GM12865 (cell line): ENCODE measurements at places on chromosomes 16 and 17.

DNA sequence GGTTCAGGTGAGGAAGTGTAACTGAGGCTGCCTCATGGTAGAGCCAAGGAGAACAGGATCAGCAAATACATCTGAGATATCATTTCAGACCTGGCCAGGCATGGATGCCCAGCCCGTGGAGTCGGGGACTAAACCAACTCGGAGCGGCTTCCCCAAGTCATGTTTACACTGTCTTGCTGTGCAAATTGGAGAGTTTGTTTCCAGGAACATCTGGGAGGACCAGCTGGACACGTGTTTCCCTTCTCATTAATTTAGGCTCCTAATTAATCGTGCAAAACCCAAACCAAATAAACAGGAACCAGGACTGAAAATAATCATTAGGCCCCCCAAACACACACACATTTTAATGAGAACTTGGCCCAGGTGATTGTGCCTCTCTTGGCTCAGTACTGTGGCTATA is 70.9 kb upstream of the SALL1 start:
- DNase-seq, result no peak

GRCh38 chr16:81843683-81844082 is 64.6 kb downstream of the PLCG2 start:
- no peak for DNase-seq

- DNase-seq, result no peak
Observed at GRCh38 chr16:60432472-60432871, 1603.8 kb downstream of the CDH8 start.

DNA sequence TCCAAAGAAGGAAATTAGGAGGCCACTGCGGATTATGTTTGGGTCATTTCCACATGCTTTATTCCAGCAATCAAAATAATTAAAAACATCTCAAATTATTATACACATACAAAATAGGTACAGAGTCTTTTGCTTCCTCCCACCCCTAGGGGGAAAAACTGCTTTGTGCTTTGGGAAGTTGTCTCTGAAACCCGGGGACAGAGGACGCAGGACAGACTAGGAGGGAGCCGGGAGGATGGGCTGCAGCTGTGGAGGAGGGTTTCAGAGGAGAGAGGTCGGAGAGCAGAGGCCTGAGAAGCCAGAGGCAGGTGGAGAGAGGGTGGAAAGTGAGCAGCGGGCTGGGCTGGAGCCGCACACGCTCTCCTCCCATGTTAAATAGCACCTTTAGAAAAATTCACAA is 17.4 kb downstream of the COL1A1 start:
- DNase-seq, result no peak

- DNase-seq, result no peak
Observed at GRCh38 chr16:88019821-88020515, 68.7 kb downstream of the BANP start.

DNA sequence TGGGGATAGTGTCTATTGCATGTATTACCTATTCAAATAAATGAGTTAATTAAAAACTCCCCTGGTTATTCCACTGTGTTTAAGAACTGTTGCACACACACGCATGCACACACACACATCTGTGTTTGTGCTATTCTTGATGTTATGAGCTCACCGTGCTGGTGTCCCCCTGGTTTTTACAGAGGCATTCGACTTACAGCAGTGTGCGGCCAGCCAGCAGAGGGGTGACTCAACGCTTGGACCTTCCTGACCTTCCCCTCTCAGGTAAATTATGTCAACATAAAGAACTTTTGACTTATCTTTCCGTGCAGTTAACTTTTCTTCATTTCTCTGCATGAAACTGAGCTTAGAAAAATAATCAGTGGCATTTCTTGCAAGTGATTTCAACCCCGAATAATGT is 214.0 kb downstream of the LGALS9B start:
- no peak for DNase-seq

GRCh38 chr16:30149250-30149930 is 26.4 kb upstream of the MAPK3 start:
- no peak for DNase-seq

GRCh38 chr17:22337467-22337866 is 645.1 kb downstream of the KCNJ18 start:
- DNase-seq, result no peak

- DNase-seq, result peak; percentile 94
Observed at GRCh38 chr16:30184096-30184890, 891 bp downstream of the CORO1A start.

- no peak for DNase-seq
Observed at GRCh38 chr17:72177738-72178137, 56.9 kb downstream of the SOX9 start.

DNA sequence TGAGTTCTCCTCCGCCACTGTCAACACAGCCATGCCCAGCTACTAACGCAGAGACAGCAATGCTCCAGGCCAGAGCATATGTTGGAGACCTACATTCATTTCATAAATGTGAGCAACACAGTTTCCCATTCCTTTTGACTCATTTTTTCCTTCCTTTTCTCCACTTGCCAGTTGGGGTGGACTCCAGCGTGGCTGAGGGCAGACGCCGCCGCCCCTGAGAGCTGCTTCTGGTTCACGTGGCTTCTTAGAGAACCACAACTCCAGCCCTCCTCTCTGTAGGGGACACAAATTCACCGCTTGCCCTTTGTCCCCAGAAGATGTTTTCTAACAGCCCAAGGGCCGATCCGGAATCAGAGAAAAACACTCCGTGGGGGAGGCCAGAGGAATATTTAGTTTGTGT is 45.8 kb upstream of the ZCCHC14 start:
- DNase-seq, result no peak

- no peak for DNase-seq
Observed at GRCh38 chr17:74149597-74150427, 53.7 kb upstream of the RPL38 start.

DNA sequence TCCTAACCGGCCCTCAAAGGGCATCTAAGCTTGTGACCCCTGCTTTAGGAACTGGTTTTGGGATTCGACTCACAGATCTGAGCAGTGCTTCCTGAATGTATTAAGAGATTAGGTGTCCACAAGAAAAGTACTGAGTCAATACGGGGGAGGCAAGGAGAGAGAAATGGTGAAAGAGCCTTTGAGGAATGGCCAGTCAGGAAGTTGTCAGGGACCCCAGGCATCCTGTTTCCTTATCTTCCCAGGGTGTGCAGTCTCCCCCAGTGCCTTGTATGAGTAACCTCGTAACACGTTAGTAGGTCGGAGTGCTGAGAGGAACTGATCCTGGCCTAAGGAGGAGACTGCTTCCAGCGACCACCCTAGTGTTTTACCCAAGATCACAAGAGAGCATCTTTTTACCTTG is 16.4 kb upstream of the TMED6 start:
- no peak for DNase-seq

DNA sequence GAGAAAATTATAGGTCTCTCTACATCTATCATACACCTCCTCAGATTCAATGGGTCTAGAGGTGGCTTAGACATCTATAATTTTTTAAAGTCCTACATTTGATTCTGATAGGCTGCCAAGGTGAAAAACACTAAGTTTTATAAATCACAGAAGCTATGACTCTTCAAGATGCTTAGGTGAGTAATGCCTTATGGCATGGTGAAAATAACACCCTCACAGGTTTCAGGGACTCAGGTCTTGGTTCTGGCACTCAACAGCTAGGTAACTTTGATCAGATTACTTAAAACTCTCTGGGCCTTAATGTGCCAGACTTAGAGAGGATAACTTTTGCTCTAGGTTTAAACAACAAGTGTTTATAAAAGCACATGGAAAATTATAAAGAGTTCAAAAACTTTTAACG is 2.0 kb upstream of the COX10 start:
- DNase-seq, result no peak

DNA sequence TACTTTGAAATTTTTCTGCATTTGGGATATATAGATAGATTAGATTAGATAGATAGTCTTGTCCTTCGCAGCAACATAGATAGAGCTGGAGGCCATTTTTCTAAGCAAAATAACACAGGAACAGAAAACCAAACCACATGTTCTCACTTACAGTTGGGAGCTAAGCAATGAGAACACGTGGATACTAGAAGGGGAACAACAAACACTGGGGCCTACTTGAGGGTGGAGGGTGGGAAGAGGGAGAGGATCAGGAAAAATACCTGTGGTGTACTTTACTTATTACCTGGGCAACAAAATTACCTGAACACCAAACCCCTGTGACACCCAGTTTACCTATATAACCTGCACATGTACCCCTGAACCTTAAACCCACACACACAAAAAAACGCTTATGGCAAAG is 14.3 kb downstream of the PRKAR1A start:
- no peak for DNase-seq

DNA sequence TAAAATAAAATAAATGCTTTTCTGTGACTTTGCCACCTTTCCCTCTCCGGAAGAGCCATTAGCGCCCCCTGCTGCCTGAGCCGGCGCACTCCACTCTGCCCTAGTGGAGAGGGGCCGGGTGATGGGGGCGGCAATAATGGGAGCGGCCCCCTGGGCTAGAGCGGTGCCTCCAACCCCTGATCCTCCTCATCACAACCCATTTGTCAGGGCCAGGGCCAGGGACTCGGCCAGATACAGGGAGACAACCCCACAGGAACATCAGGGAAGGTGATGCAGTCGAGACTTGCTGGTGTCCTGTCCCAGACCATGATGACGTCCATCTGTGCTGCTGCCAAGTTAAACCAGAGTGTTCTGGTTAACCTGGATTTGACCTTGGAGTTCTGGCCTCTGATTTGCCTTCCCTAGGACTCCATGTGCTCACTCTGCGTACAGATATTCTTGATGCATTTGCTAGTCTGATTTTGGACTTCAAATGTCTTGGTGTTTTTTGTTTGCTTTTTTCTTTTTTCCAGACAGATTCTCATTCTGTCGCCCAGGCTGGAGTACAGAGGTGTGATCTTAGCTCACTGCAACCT is 46.1 kb upstream of the BPTF start:
- DNase-seq, result peak; percentile 60

GRCh38 chr17:77140878-77141767 is at the start of gene SEC14L1:
Gene SEC14L1, plus strand, starts transcription at chr17:77140969. Its CDS starts 2,628 bp downstream, at chr17:77143597.
- peak; percentile 75 for DNase-seq

DNA sequence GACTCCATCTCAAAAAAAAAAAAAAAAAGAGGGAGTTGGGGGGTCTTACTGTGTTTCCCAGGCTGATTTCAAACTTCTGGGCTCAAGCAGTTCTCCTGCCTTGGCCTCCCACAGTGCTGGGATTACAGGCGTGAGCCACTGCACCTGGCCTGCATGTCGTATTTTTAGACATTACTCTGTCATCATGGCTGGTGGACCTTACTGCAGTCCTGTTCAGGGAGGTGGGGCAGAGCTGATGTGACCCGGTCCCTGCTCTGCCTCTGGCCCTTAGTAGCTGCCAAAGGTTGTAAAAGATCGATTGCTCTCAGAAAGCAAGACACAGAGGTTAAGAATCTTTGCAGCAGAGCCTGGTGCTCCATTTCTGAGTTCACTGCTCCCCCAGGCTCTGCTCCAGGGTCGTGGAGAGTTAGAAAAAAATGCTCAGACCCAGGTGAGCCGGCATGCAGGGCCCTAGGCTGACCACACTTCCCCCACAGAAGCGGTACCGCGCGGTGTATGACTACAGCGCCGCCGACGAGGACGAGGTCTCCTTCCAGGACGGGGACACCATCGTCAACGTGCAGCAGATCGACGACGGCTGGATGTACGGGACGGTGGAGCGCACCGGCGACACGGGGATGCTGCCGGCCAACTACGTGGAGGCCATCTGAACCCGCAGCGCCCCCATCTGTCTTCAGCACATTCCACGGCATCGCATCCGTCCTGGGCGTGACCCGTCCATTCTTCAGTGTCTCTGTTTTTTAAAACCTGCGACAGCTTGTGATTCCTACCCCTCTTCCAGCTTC is 7.1 kb upstream of the LASP1NB start:
- DNase-seq, result no peak

DNA sequence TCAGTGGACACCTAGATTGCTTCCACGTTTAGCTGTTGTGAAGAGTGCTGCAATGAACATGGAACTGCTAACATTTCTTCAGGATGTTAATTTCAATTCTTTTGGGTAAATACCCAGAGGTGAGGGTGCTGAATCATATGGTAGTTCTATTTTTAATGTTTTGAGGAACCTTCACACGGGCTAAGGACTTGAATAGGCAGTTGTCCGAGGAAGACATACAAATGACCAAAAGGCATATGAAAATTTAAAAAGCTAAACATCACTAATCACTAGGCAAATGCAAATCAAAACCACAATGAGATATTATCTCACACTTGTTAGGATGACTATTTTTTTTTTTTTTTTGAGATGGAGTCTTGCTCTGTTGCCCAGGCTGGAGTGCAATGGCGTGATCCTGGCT is 173.3 kb downstream of the PRKCB start:
- DNase-seq, result no peak

- no peak for DNase-seq
Observed at GRCh38 chr17:37098910-37099664, 150.3 kb downstream of the AATF start.

DNA sequence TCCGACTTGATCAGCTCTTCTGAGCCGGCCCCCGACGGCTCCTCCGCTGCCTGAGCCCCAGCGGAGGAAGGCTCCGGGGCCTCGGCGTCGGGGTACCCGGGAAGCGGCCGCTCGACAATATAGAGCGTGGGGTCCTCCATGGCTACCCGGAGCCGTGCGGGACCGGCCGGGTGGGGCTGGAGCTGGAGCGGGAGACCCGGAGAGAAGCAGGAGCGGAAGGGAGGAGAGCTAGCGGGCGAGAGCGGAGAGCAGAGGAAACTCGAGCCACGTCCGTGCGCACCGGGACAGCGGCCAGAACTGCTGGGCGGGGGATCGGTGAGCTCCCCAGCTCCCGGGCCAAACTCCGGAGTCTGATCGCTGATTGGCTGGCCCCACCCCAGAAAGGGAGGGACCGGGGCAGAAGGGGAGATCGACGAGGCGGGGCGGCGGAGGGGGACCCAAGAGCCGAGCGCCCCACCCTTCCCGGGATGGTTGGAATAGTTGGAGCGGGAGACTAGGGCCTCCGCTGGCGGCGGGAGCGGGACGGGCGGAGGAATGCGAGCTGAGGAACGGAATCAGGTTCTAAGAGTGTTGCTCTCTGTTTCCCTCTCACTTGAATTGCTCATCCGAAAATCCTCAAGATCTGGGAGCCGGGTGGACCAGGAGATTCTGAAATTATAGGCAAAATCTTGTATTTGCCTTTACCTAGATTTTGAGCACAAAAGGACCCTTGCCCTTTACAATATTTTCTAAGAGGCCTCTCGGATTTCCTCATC is at the start of gene CAVIN1:
CAVIN1 (minus strand) TSS at position 299 of the 755 bp plus-strand sequence; CDS start at position 140, 159 bp downstream.
- no peak for DNase-seq

GRCh38 chr16:87860553-87861299 is 8.6 kb downstream of the SLC7A5 start:
- peak; percentile 50 for DNase-seq

- DNase-seq, result no peak
Observed at GRCh38 chr16:83682868-83683235, 124.9 kb upstream of the HSBP1 start.

GRCh38 chr16:87963400-87963799 is 12.2 kb downstream of the BANP start:
- DNase-seq, result no peak

DNA sequence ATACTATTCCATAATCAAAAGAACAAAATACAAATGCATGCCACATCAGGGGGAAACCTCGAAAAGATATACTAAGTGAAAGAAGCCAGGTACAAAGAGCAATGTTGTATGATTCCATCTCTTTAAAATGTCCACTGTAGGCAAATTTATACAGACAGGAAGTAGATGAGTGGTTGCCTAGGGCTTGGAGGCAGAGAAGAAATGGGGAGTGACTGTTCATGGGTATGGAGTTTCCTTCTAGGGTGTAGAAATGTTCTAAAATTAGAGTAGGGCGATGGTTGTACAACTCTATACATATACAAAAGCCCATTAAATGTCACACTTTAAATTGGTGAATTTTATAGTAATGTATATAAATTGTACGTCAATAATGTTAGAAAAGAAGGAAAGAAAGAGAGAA is 128.1 kb downstream of the MAF start:
- no peak for DNase-seq

GRCh38 chr17:81223762-81224130 is 981 bp upstream of the CEP131 start:
- no peak for DNase-seq

- DNase-seq, result no peak
Observed at GRCh38 chr17:13690806-13691205, 89.1 kb upstream of the HS3ST3A1 start.
